ENCODE measurements at places on chromosomes 16 and 17.

DNA sequence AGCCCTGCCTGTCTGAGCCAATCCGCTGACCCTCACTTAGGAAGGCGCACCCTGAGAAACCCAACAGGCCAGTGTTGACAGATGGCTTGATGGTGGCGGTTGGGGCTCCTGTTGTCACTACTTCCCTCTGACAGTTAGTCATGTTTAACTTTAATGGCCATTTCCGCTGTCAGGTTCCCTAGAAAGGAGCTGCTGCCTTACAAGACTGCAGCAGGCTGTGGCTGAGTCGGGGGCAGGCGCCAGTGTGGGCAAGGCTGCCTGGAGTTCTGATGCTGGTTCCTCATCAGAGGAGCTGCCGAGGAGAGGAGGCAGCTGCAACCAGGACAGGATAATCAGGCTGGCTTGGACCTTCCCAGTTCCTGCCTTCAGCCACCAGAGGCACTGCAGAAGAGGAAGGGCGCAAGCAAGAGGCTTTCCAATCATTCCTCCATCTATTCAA lies 223.2 kb upstream of the DYNLRB2 start:
- DNase-seq: no peak

GRCh38 chr16:84758627-84759026 lies 58.8 kb downstream of the USP10 start:
- no peak for DNase-seq

- no peak for DNase-seq
Observed at GRCh38 chr16:24692854-24693253, 36.6 kb upstream of the TNRC6A start.

DNA sequence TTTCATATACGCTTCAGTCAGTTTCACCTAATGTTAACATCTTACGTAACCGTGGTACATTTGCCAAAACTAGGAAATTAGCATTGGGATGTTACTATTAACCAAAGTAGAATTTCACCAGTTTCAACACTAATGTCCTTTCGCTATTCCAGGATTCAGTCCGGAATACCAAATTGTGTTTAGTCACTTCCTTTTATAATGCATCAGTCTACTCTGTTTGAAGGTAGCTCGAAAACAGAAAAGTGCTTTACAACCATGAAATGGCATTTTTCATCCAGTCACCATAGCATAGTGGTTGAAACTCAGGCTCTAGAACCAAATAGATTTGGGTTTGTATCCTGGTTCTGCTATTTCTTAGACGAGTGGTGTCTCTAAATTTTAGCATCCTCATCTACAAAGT lies 29.4 kb downstream of the AP2B1 start:
- no peak for DNase-seq

DNA sequence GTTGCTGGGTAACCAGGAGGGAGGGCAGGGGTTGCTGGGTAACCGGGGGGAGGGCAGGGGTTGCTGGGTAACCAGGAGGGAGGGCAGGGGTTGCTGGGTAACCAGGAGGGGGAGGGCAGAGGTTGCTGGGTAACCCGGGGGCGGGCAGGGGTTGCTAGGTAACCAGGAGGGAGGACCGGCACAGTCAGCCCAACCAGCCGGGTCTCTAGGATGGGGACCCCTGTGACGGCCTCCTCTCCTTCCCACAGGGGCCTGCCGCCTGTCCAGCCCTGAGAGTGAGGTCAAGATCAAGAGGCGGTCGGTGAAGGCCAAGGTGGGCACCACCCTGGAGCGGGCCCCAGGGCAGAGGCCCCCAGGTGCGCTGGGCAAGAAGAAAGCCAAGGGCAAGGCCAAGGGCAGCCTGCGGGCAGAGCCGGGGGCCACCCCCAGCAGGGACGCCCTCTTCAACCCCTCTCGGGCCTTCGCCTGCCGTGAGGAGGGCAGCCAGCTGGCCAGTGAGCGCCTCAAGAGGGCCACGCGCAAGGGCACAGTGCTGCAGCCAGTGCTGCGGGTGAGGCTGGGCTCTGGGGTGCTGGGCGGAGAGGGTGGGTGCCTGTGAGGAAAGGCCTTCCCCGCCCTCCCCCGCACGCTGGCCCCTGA lies 54.6 kb downstream of the ACTG1 start:
- no peak for DNase-seq

DNA sequence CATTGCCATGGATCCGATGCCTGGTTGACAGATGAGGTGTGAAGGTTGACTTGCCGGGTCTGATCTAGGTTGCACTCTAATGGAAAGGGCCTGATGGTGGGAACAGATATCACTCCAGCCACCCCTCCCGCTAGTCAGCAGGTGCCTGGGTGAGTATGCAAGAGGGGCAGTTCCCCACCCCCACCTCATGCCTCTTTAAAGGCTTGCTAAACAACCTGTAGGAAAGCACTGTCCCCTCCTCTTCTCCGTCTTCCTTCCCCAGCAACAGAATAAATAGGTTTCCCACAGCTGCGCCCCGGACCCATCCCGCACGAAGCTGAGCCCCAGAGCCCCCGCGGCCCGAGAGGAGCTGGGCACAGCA lies 746 bp upstream of the TMEM132E start:
- no peak for DNase-seq

- DNase-seq: no peak
Observed at GRCh38 chr16:70381604-70382342, 35.1 kb downstream of the DDX19A start.

GRCh38 chr17:789160-789840 lies 7.1 kb downstream of the MRM3 start:
- no peak for DNase-seq

GRCh38 chr17:57630736-57631135 lies 114.4 kb downstream of the CCDC182 start:
- no peak for DNase-seq

- DNase-seq: no peak
Observed at GRCh38 chr17:8965394-8966168, at the start of gene PIK3R5. PIK3R5 (minus strand) TSS chr17:8965707; CDS start chr17:8911494, 54,213 bp downstream.

- peak; percentile 34 for DNase-seq
Observed at GRCh38 chr17:75404731-75405364, 630 bp downstream of the GRB2 start.

DNA sequence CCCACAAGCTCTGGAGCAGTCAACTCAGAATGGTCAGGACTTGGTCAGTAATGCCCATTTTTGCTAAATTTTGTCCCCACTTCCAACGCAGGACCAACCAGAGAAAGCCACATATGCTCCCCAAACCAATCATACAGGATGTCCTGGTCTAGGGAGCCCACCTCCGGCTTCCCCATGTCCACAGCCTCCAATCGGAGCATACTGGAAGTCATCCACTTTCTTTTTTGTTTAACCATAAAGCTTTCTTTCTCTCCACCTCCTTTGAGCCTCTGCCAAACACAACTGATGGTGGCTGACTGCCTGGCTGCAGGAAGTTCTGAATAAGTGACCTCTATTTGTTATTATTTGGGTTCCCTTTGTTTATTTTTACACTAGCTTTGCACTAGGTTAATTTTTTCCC lies 549.1 kb downstream of the WWOX start:
- peak; percentile 10 for DNase-seq

GRCh38 chr17:72136692-72137091 lies 15.9 kb downstream of the SOX9 start:
- DNase-seq: no peak

- no peak for DNase-seq
Observed at GRCh38 chr17:52606590-52606989, 448.1 kb upstream of the CA10 start.

DNA sequence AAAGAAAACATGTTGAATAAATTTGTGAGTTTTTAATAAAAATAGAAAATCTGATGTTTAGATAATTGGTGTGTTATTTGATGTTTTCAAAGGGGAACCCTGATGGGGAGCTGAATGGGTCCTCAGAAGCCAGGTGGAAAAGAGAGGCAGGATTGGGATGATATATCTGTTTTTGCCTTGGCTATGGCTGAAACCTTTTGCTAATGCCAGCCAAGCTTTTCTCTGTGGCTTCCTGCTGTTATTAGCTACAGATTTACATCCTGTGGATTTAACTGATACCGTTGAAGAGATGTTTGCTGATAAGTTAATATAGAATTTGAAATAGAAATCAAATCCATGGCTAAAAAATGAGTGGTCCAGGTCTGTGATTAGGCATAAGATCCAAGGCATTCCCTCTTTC lies 4.2 kb upstream of the AATF start:
- DNase-seq: peak; percentile 45
